Fibroblast of skin of left quadriceps (primary cell): ENCODE measurements at places on chromosomes 6 and 20.

DNA sequence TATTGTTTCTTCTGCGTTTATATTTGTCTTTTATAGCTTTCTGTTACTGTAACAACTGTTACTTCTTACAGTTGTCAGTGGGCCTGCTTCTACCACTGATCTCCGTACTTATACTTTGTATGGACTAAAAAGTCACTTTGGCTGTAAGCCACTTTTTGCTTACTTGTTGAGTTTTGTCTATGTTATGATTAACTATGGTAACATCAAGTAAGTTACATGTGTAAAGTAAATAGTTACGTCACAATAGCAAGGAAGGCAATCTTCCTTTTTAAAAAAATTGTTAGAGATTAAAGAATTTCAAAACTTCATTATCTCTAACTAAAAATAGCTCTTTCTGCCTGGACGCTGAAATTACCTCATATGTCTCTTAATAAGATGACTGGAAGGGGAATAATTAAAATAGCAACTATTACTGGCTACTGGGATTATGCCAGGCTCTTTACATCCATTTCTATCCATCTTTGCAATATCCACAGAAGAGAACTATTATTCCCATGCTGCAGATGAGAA, 10.9 kb downstream of the TFB1M start:
- no peak for DNase-seq

DNA sequence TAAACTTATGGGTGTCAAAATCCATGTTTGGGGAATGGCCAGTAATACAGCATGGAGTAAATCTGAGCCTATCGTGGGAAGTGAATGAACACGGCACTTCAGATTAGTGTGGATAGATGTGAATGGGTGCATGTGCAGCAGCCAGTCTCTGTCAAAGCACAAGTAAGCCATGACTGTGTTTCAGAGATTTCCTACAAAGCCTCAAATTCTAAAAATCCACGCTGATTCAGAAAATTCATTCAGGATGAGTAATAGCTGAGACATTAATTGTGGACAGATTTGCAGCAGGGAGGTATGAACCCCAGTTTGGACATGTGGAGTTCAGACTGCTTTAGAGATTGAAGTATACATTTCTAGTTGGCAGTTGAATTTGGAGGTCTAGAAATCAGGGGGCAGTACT, 115.1 kb downstream of the QKI start:
- peak; percentile 90 for DNase-seq

- no peak for DNase-seq
Observed at GRCh38 chr20:2108498-2108897, 6.9 kb downstream of the STK35 start.

DNA sequence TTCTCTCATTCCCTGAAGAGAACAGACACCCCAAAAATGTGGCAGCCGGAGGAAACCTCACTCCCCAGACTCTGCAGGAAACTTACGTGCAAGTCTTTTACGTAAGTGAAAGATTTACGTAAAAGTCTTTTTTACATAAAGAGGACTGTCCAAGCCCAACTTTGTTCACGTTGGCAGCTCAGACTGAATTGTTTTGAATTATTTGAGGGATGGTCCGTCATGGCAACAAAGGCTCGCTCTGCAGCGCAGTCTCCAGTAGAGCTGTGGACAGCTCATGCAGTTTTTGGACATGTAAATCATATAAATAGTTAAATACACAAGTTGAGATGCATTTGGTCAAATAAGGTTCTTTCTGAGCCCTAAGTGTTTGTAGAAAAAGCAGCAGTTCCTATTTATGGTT, 394.8 kb downstream of the QKI start:
- DNase-seq: no peak

DNA sequence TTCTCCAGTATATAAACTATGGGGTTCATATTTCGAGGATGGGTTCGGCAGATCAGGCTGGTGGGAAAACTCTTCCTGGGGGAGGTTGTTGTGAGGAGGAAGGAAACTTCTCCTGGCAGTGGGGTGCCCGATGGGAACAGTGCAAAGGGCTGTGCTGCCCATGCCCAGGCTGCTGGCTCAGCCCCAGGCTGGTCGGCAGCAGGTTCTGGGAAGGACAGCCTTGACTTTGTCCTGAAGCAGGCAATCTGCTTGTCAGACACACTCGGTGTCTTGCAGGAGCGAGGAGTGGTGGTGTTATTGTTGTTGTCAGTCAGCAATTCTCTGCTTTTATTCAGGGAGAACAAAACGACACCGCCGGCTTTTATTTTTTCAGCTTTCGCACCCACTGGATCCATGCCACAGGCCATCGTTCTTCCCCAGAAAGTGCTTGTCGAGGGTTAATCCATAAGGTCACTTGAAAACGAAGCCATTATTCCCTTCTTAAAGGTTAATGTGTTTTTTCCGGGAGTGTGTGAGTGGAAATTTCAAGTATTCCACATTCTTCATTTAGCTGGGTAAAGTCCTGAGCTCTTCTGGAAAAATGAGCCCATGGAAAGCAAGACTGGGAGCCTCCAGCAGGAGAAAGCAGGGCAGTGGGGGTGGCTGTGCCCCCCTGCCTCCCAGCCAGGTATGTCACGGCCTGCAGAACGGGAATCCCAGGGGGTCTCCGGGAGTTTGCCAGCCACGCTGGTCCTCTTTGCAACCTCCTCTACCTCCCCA, 57.0 kb upstream of the STX16 start:
- DNase-seq: no peak

DNA sequence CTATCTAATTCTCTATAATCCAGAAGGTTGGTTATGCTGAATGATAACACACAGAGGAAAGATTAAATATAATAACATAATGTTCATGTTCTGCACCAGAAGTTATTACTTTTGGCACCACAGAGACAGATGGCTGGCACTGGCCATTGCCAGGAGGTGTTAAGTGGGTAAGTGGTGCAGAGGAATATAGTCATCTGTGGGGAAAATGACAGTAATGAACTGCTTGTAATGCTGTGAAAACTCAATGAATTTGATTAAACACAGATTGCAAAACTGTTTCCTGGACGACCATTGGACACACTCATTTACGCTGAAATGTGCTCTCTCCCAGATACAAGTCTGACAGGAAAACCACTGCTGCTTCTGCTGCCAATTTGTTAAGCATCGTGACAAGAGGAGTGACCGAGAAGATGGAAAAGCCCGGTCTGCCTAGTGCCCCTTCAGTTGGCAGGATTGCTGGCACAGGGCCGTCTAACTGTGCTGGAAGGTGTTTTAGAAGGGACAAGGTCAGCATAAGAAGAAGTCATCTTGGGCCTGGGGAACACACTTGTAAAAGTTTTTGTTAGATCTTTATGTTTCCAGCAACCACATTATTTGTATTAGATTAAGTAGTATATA, 567.4 kb downstream of the CBLN4 start:
- no peak for DNase-seq
